ENCODE measurements at places on chromosomes 16 and 17. TPM values are rescaled to one million over a fixed set of nuclear protein-coding genes. Genes with fewer than 3 reads are reported as not detected.

Gene RAD51D
- 13.7 TPM for total RNA-seq

Gene TIMP2
- 43.3 TPM for total RNA-seq

Gene NPW
- 10.3 TPM for total RNA-seq

Gene CES3
- total RNA-seq: 1.6 TPM

Gene C16orf46
- total RNA-seq: 1.1 TPM

Gene NPIPB13
- 15.5 TPM for total RNA-seq

Gene CA5A
- total RNA-seq: not detected

Gene CCL1
- not detected for total RNA-seq

Gene PYY
- 0.42 TPM for total RNA-seq

Gene ZG16
- not detected for total RNA-seq

Gene ANKRD40CL
- total RNA-seq: not detected

Gene SOX9
- total RNA-seq: 4.9 TPM

Gene SGCA
- total RNA-seq: not detected

Gene KRTAP4-3
- not detected for total RNA-seq

Gene KRT17
- 0.50 TPM for total RNA-seq

Gene MYH8
- not detected for total RNA-seq

Gene SLC13A5
- 1.8 TPM for total RNA-seq

Gene KCNAB3
- total RNA-seq: 2.3 TPM

Gene NTN3
- total RNA-seq: 0.52 TPM

Gene SLC13A2
- total RNA-seq: not detected

Gene RAMP2
- total RNA-seq: 12.0 TPM

Gene GFOD2
- 33.2 TPM for total RNA-seq
